Fibroblast of skin of left quadriceps (primary cell): ENCODE measurements at places on chromosomes 16 and 17.

GRCh38 chr17:12909046-12909445 lies 108.8 kb downstream of the ELAC2 start:
- DNase-seq = no peak

GRCh38 chr17:47914306-47914948 lies 18.4 kb downstream of the SP2 start:
- no peak for DNase-seq

DNA sequence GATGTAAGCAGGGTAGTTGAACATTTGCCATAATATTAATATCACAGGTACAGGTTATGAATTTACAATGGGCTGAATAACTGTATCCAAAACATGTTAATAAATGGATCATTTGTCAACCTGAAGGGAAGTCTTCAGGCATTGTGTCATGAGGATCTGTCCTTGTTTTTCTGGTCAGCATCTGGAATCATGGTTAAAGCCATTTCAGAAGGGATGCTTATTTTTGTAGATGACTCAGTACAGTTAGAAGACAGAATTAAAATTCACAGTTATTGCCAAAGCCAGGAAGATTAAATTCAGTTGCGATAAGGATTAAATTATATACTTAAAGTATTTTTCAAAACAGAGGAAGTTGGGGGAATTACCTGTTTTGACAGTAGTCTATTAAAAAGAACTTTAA lies 8.0 kb downstream of the PSMD11 start:
- DNase-seq = no peak

- DNase-seq = peak; percentile 32
These were observed 13.4 kb upstream of the ATP5MC1 start for GRCh38 chr17:48878920-48879898.

DNA sequence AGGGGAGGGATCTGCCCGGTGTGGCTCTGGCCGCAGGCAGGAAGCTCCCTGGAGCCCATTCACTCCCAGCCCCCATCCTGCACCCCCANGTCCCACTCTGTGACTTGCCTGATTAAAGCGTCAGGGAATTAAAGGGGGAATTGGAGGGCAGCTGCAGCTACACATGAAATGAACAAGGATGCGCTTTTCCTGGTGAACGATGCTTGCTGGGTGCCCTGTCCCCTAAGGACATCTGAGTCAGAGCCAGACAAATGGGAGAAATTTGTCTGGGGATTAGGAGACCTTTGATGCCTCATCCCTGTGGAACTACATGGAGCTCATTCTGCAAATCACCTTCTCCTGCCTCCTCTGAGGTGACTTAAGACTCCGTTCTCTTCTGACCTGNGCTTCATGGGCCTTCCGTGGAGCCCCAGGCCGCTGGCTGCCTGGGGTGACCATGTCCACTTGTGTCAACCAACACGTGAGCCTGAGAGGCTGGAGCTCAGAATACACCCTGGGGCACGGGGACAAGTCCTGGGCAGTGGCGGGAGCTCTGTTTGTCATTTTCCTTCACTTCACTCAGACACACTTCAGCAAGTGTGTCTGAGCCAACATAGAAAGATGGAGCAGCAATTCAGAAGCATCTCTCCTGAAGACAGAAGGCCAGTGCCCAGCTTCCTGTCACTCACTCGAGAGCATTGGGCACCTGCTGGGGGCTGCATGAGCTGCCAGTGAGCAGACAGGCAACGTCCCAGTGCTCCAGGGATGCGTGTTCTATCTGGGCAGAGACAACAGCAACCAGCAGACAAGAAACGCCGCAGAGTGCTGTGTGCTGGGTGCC lies 54.1 kb downstream of the METRNL start:
- DNase-seq = no peak

DNA sequence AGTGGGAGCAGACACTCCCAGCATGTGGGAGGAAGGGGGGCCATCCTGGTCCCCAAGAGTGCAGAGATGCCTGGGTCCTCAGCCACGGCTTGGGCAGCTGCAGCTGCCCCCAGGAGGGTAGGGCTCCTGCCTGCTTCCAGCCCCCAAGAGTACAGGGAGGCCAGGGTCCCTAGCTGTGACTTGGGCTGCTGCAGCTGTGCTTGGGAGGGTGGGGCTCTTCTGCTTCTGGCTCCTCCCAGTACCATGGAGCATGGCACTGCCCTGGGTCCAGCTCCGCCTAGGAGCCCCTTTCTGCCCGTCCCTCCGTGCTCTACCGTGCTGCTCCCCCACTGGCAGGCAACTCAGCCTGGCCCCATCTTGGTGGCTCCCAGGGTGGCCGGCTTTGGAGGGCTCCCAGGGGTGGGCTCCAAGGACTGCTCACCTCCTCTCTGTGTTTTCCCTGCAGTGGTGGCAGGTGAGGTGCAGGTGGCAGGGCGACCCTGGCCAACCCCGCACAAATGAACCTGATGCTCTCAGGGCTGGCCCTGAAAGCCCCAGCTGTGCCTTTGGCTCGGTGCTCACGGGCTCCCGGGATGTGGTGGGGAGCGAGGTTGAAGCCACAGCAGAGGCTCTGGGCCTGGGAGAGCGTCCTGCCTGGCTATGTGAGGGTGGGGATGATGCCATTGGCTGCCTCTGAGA lies 18.5 kb upstream of the USP22 start:
- DNase-seq = no peak

- peak; percentile 37 for DNase-seq
These were observed 296.2 kb upstream of the CDH5 start for GRCh38 chr16:66070140-66070917.

GRCh38 chr16:69747115-69747514 lies 7.6 kb downstream of the NOB1 start:
- DNase-seq = no peak

GRCh38 chr16:49000594-49000993 lies 281.0 kb downstream of the CBLN1 start:
- no peak for DNase-seq

- DNase-seq = no peak
These were observed 10.2 kb downstream of the GABARAPL2 start for GRCh38 chr16:75576384-75576811.
